ENCODE measurements at places on chromosomes 3 and 15. TPM values are rescaled to one million over a fixed set of nuclear protein-coding genes. Genes with fewer than 3 reads are reported as not detected.

MOBP gene
- not detected for total RNA-seq

TMEM39A gene
- total RNA-seq: 34.3 TPM

COLQ gene
- total RNA-seq: 1.7 TPM

MST1 gene
- total RNA-seq: 4.7 TPM

CLDN1 gene
- total RNA-seq: 1.2 TPM

GXYLT2 gene
- total RNA-seq: 6.7 TPM

NAALADL2 gene
- 20.3 TPM for total RNA-seq

AADAC gene
- total RNA-seq: not detected

MUC13 gene
- total RNA-seq: 0.46 TPM

GPR160 gene
- 1.2 TPM for total RNA-seq

GATA2 gene
- 10.0 TPM for total RNA-seq

SPESP1 gene
- total RNA-seq: 5.8 TPM

MYLK gene
- total RNA-seq: 2,797 TPM

STAB1 gene
- 101 TPM for total RNA-seq

CTXND1 gene
- total RNA-seq: 0.80 TPM

PLA1A gene
- total RNA-seq: 2.1 TPM

PRTG gene
- total RNA-seq: 1.7 TPM

GTF2A2 gene
- total RNA-seq: 56.3 TPM

DPPA2 gene
- not detected for total RNA-seq

WDR76 gene
- 10.5 TPM for total RNA-seq

CLDN18 gene
- total RNA-seq: not detected

FOXL2 gene
- 0.17 TPM for total RNA-seq

NDUFB4 gene
- total RNA-seq: 142 TPM

NR2E3 gene
- not detected for total RNA-seq

LOXL1 gene
- 39.6 TPM for total RNA-seq

EOMES gene
- total RNA-seq: not detected

MYL3 gene
- 6.0 TPM for total RNA-seq

GATM gene
- total RNA-seq: 24.2 TPM

REC114 gene
- total RNA-seq: not detected

RFTN1 gene
- 79.7 TPM for total RNA-seq

CIDEC gene
- total RNA-seq: 2.4 TPM

MLF1 gene
- 15.2 TPM for total RNA-seq

ZNF197 gene
- 22.8 TPM for total RNA-seq

MINDY4B gene
- not detected for total RNA-seq

CRABP1 gene
- not detected for total RNA-seq

CYP8B1 gene
- total RNA-seq: not detected

THAP10 gene
- total RNA-seq: 3.4 TPM

NRROS gene
- total RNA-seq: 8.5 TPM

KCNAB1 gene
- total RNA-seq: 5.9 TPM

P2RY14 gene
- total RNA-seq: 12.0 TPM

GCHFR gene
- total RNA-seq: 13.9 TPM

RHOA gene
- total RNA-seq: 521 TPM

XIRP1 gene
- not detected for total RNA-seq

PEX11A gene
- 19.5 TPM for total RNA-seq

RASGRP1 gene
- 0.99 TPM for total RNA-seq

MCF2L2 gene
- total RNA-seq: 1.0 TPM

GRIP2 gene
- total RNA-seq: 0.50 TPM
